ENCODE measurements at places on chromosomes 13 and 19. TPM values are rescaled to one million over a fixed set of nuclear protein-coding genes. Genes with fewer than 3 reads are reported as not detected.

The ZNF534 gene
- total RNA-seq: 0.22 TPM

DNA sequence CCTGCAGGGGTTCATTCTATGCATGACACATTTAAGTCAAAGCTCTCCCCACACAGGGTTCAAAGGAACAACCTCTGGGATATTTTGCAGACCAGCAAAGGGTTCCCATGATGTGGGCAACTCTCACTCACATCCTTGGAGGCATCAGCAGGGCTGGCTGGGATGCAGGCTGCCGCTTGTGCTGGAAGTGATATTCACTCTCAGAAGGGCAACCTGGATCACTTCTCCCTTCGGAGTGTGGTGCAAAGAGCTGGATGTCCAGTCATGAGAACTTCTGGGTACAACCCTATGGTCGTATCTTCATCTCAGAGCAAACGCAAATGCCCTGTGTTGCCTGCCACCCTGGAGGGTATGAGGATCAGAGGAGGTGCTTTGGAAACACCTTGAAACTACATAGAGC lies 98.6 kb downstream of the ZDHHC20 start:
- H3K4me3 ChIP-seq: no peak overlapping the region
- no peak for DNase-seq
- peaks cover 1% of the 10 kb centered on the region for H3K36me3 ChIP-seq
- H3K4me1 ChIP-seq: no peaks in the 10 kb centered on the region
- H3K27me3 ChIP-seq: no peaks in the 10 kb centered on the region

The LHB gene
- total RNA-seq: not detected

DNA sequence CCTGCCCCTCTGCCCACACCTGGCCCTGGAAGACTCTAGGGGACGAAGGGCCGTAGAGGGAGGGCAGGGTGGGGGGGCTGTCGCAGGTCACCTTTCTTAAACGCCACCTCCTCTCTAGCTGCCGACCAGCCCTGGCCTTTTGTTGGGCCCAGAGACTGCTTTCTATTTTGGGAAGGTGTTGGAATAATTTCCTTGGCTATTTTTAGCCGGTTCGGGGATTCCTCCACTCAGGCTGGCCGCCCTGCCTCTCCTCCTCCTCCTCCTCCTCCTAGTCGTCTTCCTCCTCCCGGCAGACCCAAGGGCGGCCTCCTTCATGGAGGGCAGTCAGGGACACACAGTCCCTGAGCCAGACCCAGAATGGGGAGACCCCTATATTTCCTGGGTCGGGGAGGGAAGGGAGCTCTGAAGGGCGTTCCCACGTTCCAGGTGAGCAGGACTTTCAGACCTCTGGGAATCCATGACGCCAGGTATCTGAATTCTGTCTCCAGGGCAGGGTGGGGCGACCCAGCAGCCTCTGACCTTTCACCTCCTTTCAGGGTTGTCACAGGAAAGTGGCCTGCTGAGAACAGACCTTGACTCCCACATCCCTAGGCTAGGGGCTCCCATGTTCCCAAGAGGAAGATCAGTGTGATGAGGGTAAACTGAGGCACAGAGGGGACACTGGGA lies 19.9 kb downstream of the GADD45B start:
- no peak for DNase-seq
- peak overlapping the region; percentile 71 for H3K27ac ChIP-seq
- peaks cover 6% of the 10 kb centered on the region for H3K4me1 ChIP-seq
- H3K4me3 ChIP-seq: peak overlapping the region; percentile 56
- peaks cover 30% of the 10 kb centered on the region for H3K27me3 ChIP-seq
- H3K36me3 ChIP-seq: no peaks in the 10 kb centered on the region

DNA sequence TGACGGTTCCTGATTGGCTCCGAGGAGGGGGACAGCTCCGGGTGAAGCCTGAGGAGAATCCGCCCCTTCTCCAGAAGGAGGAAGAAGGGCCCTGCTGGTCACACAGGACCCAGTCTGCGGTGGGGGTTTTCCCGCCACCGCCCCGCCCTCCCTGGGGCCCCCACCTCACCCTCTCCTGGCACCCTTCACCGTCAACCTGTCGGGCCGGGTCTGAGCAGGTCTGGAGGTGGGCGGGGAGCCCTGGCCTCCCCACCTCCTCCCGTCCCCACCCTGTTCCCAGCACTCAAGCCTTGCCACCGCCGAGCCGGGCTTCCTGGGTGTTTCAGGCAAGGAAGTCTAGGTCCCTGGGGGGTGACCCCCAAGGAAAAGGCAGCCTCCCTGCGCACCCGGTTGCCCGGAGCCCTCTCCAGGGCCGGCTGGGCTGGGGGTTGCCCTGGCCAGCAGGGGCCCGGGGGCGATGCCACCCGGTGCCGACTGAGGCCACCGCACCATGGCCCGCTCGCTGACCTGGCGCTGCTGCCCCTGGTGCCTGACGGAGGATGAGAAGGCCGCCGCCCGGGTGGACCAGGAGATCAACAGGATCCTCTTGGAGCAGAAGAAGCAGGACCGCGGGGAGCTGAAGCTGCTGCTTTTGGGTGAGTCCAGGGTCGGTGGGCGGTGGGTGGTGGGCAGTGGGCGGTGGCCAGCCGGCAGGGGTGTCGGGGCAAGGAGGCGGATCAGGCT lies at the start of gene GNA15:
Gene GNA15, plus strand, starts transcription at position 73 of the 723 bp plus-strand sequence. Its CDS starts 418 bp downstream, at position 491.
- peak within 1 kb of the TSS; percentile 67 for H3K27ac ChIP-seq
- no peaks in the 10 kb centered on the region for H3K4me1 ChIP-seq
- no peak for DNase-seq

The MYO1F gene
- 0.16 TPM for total RNA-seq

GRCh38 chr13:109254274-109254673 lies 532.1 kb downstream of the IRS2 start:
- H3K4me1 ChIP-seq: peaks cover 6% of the 10 kb centered on the region
- no peak for DNase-seq
- H3K36me3 ChIP-seq: no peaks in the 10 kb centered on the region

GRCh38 chr19:19674315-19674714 lies 5.7 kb downstream of the ZNF101 start:
- H3K4me3 ChIP-seq: no peak overlapping the region
- peaks cover 48% of the 10 kb centered on the region for H3K36me3 ChIP-seq
- H3K27me3 ChIP-seq: no peaks in the 10 kb centered on the region
- H3K27ac ChIP-seq: no peak overlapping the region

The LGALS14 gene
- total RNA-seq: not detected

DNA sequence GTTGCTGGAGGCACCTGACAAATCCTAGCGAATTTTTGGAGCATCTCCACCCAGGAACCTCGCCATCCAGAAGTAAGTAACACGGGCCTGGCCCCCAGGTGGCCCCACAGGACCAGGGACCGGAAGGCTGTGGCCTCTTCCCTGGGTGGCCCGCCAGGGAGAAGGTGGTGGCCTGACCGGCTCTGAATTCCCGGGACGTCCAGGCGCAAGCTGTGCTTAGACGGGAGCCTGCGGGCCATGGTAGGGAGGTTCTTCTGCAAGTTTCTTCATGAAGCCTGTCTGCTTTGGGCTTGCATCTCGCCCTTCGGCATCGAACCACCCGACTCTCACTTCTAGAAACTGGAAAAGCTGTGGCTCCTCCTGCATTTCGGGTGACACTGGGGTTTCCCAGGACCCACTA lies 47.4 kb downstream of the KDM4B start:
- no peak for DNase-seq
- H3K4me3 ChIP-seq: no peak overlapping the region
- no peaks in the 10 kb centered on the region for H3K27me3 ChIP-seq
- no peak overlapping the region for H3K27ac ChIP-seq

DNA sequence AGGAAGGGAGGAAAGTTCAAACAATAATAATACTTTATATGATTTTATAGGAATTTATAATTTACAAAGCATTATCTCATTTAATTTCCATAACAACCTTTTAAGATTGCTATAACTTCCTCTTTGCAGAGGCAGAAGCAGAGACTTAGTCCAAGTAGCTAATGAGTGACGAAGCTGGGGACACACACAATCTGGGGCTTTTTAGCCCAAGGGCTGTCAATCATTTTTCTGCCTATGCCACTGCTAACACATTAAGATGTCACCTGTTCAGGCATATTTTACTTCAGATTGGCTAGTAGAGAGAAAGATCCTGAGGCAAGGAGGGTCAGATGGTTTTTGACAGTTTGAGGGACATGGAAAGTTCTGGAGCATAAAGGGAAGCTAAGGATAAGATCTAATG lies 12.6 kb downstream of the SCEL start:
- H3K27ac ChIP-seq: no peak overlapping the region
- peaks cover 3% of the 10 kb centered on the region for H3K27me3 ChIP-seq
- DNase-seq: no peak
- H3K36me3 ChIP-seq: no peaks in the 10 kb centered on the region
- H3K4me1 ChIP-seq: no peaks in the 10 kb centered on the region
- no peak overlapping the region for H3K4me3 ChIP-seq
